ENCODE measurements at places on chromosomes 5 and 9. TPM values are rescaled to one million over a fixed set of nuclear protein-coding genes. Genes with fewer than 3 reads are reported as not detected.
A peak's percentile ranks its signal among the peaks of the same experiment; 100 is the strongest.

DNA sequence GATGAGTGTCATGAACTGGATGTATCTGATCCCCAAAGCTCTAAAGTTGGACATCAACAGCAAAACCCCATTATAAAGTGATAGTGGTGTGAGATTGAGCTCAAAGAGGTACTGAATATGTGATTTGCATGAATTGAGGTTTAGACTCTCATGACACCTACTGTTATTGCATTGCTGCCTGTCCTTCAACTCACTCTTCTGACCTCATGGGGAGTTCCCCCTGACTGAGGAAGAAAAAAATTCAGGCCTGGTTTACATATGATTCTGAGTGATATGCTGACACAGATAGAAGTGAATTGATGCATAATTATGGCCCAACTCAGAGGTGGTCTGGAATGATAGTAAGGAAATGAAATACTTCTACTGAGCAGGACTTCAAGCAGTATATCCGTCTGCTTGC lies 76.2 kb upstream of the CHD1 start:
- DNase-seq, result no peak

DNA sequence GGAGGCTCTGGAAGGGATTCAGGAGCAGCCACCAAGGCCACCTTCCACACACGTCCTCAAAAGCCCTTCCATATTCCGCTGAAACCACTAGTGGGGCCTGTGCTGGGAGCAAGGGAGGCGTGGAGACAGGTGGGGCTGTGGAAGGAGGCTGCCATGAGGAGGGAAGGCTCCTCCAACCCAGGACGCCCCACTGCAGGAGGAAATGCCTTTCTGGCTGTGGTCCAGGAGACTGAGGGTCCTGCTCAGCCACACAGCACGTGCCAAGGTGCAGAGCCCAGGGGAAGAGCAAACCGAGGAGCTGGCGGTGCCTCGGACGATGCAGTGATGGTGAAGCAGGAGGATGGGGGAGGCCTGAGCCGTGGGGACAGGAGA lies 49.5 kb downstream of the ADAMTS2 start:
- peak; percentile 61 for DNase-seq

DNA sequence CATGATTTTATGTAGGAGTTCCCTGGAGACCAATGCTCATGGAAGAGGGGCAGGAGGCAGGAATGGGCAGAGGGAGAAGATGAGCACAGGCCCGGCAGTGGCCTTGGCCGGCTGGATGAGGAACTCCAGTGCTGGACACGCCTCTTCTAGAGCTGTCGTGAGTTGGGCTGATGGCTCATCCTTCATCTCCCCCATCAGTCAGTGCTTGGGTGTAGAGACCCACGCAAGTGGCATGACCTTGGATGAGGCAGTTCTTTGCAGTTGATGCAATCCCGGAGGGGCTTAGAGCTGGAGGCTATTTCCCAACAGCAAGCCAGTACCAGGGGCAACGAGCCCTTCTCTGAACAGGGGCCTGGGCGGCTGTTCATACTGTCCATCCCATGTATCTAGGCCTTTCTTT lies 25.5 kb upstream of the ARAP3 start:
- DNase-seq, result peak; percentile 57

DNA sequence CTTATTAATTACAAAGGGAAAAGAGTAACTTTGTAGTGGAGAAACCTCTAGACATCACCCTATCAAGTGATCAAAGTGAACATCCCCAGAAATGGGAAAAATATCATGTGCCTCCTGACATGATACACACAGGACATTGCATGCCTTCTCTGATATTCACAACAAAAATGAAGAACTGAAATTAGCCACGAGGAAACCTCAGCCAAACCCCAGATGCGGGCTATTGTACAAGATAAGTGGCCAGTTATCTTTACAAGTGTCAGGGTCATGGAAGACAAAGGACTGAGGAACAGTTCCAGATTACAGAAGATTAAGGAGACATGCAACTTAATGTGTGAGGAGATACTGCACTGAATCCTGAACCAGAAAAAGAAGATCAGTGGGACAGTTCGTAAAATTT lies 23.8 kb upstream of the NPM1 start:
- no peak for DNase-seq

DNA sequence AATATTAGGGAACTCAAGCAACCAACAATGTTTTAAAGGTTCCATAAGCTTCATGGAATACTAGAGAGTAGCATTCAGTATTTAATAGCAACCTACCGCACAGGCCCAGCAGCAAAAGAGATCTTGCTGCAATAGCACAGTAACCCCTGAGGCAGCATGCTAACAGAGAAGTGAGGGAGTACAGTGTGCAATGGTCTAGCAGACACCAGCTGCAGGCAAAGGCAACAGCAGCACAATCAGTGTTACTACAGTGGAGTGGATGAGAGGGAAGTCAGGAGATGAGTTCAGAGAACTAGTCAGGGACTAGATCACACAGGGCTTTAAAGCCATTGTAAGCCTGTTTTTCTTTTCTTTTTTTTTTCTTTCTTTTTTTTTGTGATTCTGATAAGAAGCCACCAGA lies 2.8 kb downstream of the TICAM2 start:
- DNase-seq, result no peak

GRCh38 chr5:14479143-14479696 lies 102.4 kb upstream of the OTULINL start:
- DNase-seq, result no peak

DNA sequence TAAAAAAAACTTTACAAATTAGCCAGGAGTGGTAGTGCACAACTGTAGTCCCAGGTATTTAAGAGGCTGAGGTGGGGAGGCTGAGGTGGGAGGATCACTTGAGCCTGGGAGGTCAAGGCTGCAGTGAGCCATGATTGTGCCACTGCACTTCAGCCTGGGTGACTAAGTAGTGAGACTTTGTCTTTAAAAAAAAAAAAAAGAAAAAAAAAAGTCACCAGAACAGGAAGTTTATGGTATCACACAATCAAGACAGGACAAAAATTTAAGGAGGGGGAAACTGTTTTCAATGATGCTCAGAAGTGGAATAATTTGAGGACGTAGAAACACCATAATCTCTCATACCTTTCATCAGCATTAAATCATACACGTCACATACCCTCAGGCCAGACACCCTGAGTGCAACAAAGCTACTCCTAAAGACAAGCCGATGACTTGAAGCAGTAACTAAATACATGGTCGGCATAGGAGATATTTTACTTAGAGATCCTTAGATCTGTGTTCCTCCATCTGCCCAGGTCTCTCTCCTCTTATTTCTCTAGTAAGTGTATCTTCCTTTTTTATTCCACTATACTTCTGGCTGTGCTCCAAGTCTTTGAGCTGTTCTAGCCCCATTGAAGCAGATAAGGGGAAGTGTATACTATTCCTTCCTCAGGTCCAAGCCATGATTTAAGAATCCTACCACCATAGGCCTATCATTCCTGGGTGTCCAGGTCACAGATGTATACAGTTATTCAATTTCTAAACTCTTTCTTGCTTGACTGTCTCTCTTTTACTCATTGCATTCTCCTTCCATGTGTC lies 91.3 kb upstream of the APC start:
- DNase-seq, result no peak

DNA sequence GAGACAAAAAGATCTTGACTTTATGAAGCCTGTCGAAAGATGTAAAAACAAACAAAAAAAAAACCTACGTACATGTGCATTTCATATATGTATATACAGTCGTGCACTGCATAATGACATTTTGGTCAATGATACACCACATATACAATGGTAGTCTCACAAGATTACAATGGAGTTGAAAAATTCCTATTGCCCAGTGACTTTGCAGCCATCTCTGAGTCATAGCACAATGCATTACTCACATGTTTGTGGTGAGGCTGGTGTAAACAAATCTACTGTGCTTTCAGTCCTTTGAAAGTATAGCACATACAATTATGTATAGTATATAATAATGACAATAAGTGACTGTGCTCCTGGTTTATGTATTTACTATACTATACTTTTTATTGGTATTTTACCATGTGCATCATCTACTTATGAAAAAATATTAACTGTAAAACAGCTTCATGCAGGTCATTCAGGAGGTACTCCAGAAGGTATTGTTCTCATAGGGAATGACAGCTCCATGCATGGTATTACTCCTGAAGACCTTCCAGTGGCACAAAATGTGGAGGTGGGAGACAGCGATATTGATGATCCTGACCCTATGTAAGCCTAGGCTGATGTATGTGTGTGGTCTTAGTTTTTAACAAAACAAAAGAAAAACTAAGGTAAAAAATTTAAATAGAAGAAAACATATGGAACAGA lies 73.7 kb upstream of the FST start:
- no peak for DNase-seq

- no peak for DNase-seq
Observed at GRCh38 chr5:360257-361027, 38.9 kb downstream of the AHRR start.

- no peak for DNase-seq
Observed at GRCh38 chr9:81827616-81828296, 100.5 kb upstream of the SPATA31D4 start.

GRCh38 chr9:109033941-109034700 lies 20.8 kb upstream of the CTNNAL1 start:
- DNase-seq, result no peak

GRCh38 chr9:115204904-115205453 lies 87.0 kb upstream of the TNC start:
- no peak for DNase-seq

DNA sequence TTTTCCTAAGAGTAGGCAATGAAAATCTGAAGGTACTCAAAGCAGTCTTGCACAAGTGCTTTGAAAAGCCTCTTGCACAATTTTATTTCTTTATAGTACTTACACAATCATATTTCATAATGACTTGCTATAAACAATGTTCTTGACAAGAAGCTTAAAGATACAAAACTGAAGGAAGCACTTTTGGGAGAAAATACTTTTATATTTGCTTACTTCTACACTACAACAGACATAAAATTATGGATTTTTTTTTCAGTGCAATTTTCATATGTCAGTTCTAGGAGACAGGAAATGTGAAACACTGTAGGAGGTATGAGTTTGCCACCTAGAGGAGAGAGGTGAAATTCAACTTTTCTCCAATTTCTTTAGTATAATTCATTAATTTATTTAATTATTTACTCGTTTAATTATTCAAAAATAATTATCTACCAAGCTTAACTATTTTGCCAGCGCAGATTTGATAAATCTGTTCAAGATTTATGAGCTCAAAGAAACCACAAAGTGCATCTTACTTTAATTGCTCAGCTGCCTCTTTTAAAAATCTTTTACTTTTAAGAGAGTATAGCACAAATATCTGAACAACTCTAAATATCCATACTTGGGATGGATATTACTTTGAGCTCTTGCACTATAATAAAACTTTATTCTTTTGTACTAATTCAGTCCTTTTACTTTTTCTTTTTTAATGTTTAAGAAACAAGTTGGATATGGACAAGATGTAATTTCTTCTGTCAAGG lies 29.0 kb upstream of the CDKN2B start:
- no peak for DNase-seq

DNA sequence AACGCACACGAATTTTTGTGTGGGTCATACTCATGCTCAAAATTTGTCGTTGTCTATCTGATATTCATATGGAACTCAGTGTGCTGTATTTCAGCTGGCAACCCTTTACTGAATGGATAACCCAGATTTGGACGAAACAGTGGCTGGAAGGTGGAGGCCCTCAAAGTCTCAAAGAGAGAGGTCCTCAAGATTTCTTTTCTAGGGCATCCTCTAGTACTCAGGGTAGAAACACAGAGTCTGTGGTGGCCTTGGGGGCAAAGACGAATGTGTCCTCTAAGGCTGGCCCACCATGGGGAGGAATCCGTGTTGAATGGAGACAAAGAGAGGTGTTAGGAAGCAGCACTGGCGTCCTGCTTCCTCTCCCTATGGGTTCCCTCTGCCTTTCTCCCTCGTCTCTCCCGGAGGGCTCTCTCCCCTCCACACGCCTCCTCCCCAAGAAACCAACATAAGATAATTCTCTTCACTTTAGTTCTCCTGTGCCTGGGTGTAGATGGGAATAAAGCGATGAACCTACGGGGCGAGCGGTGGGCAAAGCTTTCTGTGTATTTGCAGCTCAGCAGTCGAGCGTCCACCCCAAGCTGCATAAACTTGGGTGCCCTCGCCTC lies 333.7 kb downstream of the CWC27 start:
- no peak for DNase-seq

GRCh38 chr9:91903126-91903911 lies 46.7 kb downstream of the ROR2 start:
- DNase-seq, result peak; percentile 67

- no peak for DNase-seq
Observed at GRCh38 chr5:10120934-10121333, 128.8 kb downstream of the ATPSCKMT start.

- DNase-seq, result no peak
Observed at GRCh38 chr9:86644675-86645034, 290.4 kb upstream of the TUT7 start.

GRCh38 chr5:100779669-100780375 lies 123.3 kb downstream of the ST8SIA4 start:
- DNase-seq, result no peak

DNA sequence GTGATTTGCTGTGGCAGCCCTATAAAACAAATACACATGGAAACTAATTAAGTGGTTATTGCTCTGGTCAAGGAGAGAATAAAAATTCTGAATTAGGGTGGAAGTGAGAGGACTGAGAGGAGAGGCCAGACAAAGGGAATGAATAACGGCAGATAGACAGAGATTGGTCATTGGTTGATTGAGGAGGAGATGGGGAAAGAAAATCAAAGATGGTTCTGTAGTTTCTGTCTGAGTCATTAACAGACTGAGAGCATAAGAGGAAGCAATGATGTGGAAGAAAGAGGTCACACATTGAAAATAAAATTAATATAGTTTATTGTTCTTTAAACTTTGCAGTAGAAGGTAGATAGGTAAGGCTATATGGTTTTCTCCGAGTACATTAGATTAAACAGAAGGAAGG lies 469.8 kb downstream of the ACTL7B start:
- DNase-seq, result no peak

GRCh38 chr5:145903867-145904266 lies 31.1 kb upstream of the GRXCR2 start:
- no peak for DNase-seq

Gene EIF4E1B
- not detected for total RNA-seq

Gene CFAP157
- total RNA-seq, result not detected

Gene CNTNAP3B
- total RNA-seq, result 1.2 TPM

Gene BTNL8
- total RNA-seq, result 0.43 TPM

Gene CEP72
- 0.86 TPM for total RNA-seq

Gene OSMR
- 19.9 TPM for total RNA-seq

Gene IFNA2
- not detected for total RNA-seq
